ENCODE measurements at places on chromosomes 1 and 21.

- no peak for DNase-seq
These were observed 2.8 kb downstream of the SKI start for GRCh38 chr1:2230781-2231531.

DNA sequence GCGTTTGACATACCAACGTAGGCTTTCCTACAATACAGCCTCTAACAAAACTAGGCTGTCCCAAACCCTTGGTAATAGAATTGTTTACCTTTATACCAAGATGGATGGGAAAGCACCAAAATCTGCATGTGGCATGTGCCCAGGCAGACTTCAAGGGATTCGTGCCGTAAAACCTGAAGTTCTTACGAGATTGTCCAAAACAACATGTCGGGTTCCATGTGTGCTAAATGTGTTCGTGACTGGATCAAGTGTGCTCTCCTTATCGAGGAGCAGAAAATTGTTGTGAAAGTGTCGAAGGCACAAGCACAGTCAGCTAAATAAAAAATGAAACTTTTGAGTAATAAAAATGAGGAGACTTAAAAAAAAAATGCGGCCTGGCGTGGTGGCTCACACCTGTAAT is 5.1 kb downstream of the RPS27 start:
- DNase-seq = no peak

DNA sequence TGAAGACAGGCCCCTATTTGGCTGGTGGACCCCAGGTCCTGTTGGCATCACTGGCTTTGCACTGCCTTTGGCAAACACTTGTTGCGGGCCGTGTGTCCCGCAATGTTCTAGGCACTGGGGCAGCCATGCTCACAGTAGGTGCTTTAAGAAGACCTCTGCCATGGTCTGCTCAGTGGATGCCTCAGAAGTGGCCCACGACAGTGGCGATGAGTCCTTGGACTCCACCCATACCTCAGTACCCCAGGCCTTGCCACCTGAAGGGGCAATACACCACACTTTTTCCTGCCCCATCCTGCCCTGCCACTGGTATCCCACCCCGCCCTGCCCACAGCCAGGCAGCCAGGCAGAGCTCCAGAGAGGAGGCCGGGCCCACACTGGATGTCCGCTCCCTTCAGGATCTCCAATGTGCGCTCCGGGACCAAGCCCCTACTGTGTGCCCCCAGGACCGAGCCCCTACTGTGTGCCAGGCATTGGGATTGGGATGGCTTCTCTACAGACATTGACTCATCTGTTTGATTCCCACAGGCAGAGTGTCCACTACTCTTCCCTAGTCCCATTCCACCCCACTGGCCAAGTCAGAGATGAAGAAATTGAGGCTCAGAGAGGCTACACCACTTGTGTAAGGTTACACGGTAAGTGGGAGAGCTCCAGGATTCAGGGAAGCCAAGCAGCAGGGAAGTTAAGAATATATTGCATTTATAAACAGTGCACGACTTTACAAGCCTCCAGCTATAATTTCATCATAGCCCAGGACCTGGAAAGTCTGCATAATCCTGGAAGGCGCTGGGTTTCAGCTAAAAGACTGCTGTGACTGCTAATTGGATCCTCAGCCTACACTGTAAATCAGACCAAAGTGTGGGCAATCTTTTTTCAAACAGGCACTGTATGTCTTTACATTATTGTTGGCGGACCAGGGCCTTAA is 101.6 kb downstream of the DMRTB1 start:
- no peak for DNase-seq

DNA sequence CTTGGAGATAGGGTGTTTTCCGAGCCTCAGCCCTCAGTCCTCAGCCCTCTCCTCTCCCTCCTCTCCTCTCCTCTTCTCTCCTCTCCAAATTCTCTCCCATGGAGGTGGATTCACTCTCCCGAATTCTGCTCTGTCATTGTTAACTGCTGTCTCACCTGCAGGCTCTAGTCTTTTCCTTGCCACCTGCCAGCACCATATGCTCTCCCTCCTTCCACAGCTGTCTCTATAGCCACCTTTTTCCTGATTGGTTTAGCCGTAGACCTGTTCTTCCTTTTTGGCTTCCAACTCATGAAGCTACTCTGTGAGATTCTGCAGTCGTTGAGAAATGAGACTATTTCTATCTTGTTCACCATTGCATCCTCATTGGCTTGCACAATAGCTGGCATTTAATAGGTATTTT is 19.7 kb downstream of the COG2 start:
- no peak for DNase-seq

DNA sequence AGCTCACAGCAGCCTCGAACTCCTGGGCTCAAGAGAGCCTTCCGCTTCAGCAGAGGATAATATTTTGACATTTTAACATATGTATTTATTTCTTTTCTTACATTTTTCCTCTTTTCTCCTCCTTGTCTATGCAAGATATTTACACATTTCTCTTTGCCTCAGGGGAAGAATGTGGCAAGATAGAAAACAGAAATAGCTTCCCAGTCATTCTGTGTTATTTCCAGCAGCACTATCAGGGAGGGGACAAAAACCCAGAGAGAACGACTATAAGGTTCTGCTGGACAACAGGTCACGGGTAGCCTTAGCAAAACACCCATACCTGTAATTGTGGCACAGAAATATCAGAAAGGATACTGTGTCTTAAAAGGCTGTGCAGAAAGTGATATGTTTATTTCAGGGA is 7.9 kb downstream of the CD1D start:
- DNase-seq = no peak

DNA sequence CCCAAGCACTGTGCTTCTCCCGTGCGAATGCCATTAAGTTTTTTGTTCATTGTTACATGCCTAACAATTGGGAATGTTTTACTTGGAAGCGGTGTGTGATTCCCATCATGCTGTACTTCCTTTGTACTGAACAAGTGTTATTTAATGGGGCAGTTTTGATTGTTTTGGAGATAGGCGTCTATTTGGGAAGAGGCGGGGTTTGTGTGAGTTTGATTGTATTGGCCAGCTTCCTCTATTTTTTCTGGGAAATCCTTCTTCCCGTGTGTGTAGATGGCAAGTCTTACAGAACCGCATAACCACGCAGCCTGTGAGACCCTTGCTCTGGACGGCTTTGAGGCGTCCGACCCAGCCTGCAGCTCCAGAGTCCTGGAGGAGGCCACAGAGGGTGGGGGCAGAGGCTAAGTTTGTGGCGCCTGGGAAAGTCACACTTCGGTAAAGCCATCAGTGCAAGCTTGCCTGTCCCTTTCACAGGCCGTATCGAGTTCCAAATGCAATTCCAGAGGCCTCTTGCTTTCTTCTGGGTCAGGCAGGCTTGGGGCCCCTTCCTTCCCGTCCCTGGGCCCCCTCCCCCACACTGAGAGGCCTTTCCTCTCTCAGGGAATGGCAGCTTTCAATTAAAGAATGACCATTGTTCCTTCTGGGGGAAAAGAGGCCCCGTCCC is 210.3 kb downstream of the TOMM20 start:
- DNase-seq = no peak

DNA sequence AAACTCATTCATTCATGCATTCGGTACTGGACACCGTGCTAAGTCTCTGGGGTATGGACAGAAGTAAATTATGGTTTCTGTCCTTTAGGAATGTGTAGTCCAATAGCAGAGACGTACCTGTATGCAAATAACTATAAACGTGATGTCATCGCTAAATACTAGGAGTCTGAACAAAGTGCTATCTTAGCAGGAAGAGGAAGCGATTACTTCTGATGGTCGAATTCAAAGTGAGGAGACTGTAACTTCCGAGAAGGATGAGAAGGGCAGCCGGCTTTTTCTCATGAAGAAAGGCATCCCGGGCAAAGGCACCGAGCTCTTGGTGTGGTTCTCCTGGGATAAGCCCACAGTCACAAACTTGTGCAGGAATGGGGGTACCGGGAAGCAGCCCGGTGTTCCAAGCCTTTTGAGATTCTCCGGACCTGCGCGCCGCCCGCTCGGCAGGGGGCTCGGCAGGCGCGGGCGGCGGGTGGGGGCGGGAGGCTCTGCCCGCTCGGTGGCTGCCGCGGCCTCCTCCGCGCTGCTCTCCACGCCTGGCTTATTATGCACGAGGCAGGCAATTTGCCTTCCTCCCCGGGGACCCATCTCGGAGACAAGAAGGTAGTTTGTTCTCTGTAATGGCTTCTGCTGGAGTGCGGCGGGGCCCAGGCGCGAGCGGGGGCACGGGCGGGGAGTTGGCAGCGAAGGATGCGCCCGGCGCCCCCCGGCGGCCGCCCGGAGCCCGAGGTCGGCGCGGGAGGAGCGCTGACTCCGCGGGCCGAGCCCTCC is 67.5 kb upstream of the CD1D start:
- DNase-seq = no peak

- peak; percentile 11 for DNase-seq
These were observed 55.7 kb upstream of the ETV3 start for GRCh38 chr1:157193702-157194391.

DNA sequence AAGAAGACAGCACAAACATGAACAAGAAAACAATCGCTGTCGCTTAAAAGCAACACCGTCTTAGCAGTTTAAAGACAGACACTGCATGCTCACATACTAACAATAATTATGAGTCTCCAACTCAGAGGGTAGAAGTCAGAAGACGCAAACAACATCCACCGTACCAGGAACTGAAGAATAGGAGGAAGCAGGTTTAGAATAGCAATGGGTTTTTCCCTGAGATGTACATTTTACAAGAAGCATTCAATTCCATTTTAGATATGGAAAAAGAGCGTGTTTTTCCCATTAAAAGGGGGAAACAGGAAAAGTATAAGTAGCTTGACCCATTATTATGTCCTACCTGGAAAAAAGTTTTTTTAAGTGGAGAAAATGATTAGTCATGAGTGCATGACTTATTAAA is 34.5 kb upstream of the KCNE1 start:
- no peak for DNase-seq

GRCh38 chr1:11654137-11654938 is at the start of the genes FBXO2 and FBXO44:
Gene FBXO2 (minus strand): TSS chr1:11654429. CDS start chr1:11654340, 89 bp downstream.
Gene FBXO44 (plus strand): TSS chr1:11654877. CDS start chr1:11655836, 959 bp downstream.
- no peak for DNase-seq

DNA sequence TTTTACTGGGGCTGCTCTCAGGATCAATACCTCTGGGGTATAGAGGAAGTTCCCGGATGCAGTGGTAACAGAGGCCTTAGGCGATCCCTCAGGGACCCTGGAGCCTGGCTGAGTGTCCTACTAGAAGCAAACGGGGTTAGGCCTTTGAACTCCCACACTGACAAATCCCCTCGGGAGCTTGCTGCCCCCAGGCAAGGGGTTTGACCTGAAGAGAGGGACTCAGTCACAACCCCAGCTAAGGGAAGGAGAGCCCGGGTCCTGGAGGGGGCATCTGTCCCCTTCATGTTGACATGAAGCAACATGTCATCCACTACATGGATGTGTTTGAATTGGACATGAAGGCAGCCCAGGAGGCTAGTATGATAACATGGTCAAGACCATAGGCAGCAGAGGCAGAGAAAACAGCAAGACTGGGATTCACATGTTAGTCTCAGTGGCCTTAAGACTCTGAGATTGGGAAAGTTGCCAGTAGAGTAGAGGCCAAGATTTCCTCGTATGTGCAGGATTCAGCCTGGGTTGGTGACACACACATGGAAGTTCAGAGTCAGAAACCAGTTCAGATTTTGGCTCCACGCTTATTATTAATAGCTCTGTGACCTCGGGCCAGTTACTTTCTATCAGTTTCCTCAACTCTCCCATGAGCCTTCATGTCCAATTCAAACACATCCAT is 101.5 kb downstream of the KCNN3 start:
- no peak for DNase-seq

- DNase-seq = no peak
These were observed 4.2 kb upstream of the ABCB10 start for GRCh38 chr1:229562686-229563085.

DNA sequence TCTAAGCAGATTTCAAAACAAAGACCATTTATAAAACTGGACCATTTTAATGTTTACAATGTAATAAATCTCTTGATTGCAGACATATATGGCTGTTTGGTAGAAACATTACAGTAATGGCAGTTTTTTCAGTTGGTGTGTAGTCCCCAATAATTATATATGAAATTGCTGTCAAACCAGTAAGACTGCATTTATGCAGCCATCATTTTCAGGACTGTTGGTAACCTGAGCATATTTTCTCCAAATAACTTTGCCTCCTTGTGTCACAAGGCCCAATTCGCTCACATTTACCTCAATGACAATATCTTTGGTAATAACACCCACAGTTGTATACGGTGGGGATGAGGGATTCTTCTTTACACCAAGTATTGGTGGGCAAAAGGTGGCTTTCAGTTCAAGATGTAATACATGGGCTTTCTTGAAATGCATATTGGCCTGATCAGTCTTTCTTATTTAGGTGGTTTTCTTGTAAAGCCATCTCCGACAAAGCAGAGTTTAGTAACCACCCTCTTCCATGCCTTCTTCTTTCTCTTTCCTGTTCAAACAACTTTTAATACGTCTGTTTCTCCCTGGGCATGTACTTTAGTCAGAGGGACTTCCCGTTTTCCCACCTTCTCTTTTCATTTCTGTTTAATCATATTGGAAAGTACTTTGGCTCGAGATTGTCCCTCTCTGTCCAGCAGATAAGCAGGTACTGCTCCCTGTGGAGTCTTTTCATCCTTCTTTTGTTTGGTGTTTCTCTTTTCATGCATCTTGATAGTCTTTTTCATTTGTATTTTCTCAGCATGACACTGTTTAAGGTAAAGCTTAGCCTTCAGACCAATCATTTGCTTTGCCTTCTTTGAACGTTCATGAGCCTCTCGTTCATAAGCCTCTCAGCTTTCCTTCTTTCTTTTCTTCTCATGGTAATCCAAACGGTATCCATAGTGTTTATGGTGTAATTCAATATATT is 30.4 kb downstream of the ATP2B4 start:
- no peak for DNase-seq

- no peak for DNase-seq
These were observed 34.7 kb upstream of the C1orf115 start for GRCh38 chr1:220655509-220655908.

DNA sequence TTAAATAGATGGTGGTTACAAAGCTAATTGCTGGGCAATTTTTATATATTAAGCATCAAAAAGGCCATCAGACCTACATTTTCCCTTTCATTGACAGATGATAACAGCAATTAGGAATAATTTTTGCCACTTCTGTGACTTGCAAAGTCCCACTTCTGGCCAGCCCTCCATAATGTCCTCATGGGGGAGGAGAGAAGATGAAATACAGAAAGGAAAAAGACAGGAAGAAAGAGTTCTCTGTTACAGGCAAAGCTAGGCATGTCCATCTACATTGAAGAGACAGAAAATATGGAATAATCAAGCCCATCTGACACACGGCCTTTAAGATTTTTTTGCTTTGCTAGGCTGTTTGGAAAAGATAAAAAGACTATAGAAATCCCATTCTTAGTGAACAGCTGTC is 108.0 kb downstream of the ENAH start:
- DNase-seq = peak; percentile 16

- DNase-seq = no peak
These were observed 18.5 kb downstream of the TP73 start for GRCh38 chr1:3670823-3671265.

DNA sequence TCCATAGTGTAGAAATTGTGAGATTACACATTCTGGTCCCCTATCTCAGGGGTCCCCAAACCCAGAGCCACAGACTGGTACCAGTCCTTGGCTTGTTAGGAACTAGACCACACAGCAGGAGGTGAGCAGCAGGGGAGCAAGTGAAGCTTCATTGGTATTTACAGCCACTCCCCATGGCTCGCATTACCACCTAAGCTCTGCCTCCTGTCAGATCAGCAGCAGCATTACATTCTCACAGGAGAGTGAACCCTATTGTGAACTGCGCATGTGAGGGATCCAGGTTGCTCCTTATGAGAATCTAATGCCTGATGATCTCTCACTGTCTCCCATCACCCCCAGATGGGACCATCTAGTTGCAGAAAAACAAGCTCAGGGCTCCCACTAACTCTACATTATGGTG is 229.7 kb upstream of the IRF2BP2 start:
- no peak for DNase-seq
